Activated naive CD4-positive, alpha-beta T cell (primary cell): ENCODE measurements at places on chromosomes 11 and 22.

- DNase-seq = no peak
These were observed at the start of gene TRIM6 for GRCh38 chr11:5596607-5597201. Gene TRIM6 (plus strand): TSS chr11:5596637. CDS start chr11:5596898, 261 bp downstream.

DNA sequence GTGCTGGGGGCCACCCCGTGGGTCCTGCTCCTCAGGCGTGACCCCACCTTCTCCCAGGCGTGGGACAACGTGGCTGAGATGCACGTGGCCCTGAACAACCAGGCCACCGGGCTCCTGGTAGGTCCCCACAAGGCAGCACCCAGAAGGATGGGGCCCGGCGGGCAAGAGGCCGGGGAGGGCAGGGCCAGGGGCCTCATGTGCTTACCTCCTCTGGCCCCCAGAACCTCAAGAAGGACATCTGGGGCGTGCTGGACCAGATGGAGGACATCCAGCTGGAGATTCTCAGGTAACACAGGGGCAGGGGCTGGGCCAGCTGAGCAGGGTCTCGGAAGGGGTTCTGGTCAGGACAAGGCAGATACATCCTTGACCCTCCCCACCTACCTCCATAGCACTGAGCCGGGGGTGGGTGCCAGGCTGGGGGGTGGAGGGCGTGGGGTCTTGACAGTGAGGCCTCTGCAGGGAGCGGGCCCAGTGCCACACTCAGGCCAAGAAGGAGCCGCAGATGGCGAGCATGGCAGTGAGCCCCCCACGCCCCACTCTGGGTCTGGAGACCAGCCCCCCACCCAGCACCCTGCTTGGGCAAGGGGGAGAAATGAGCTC is 186.3 kb downstream of the IGLL1 start:
- DNase-seq = no peak

GRCh38 chr11:57545883-57546282 is 8.5 kb downstream of the SMTNL1 start:
- DNase-seq = no peak

- no peak for DNase-seq
These were observed 37.1 kb downstream of the BCR start for GRCh38 chr22:23217171-23218052.

DNA sequence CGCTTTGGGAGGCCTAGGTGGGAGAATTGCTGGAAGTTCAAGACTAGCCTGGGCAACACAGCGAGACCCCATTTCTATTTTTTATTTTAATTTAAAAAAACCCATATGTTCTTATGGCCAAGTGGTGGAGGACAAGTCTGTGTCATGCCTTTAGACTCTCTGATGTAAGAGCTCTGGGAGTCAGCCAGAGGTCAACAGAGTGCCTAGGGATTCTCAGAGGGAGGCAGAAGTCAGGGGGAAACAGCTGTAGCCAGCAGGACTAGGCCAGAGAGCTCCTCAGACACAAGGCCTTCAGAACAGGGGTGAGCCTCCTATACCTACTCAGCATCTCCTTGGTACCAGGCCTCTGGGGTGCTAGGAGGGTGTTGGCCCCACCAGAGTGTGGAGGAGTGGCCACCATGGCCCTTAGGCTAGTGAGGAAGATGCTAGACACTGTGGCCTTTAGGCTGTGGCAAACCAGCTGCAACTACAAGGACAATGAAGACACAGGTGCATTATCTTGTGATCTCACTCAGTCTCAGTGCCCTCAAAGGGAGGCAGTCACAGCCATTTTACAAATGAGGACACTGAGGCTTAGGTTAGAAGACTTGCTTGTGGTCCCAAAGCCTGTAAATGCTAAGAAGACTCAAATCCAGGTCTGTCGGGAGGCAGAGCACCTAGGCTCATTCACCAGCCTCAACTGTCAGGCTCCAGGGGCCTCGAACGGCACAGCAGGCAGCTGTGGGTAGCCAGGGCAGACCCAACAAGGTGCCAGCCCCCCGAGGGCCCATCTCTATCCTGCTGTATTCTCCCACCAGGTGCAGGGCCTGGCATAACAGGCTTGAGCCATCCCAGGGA is 5.0 kb downstream of the ZP1 start:
- DNase-seq = no peak

GRCh38 chr11:12922418-12922817 is 86.7 kb upstream of the RASSF10 start:
- DNase-seq = no peak

GRCh38 chr11:68403831-68404230 is 56.7 kb upstream of the PPP6R3 start:
- DNase-seq = no peak

- no peak for DNase-seq
These were observed 15.4 kb downstream of the BAD start for GRCh38 chr11:64268893-64269539.

GRCh38 chr11:34351687-34352469 is 5.9 kb downstream of the ABTB2 start:
- DNase-seq = no peak

GRCh38 chr22:35688913-35689675 is 28.6 kb upstream of the APOL5 start:
- DNase-seq = no peak

GRCh38 chr11:19018901-19019300 is 41.6 kb downstream of the MRGPRX2 start:
- DNase-seq = no peak

GRCh38 chr11:47387944-47388696 is 9.8 kb upstream of the SPI1 start:
- no peak for DNase-seq

- no peak for DNase-seq
These were observed 29.4 kb downstream of the ARFGAP2 start for GRCh38 chr11:47147250-47147649.

DNA sequence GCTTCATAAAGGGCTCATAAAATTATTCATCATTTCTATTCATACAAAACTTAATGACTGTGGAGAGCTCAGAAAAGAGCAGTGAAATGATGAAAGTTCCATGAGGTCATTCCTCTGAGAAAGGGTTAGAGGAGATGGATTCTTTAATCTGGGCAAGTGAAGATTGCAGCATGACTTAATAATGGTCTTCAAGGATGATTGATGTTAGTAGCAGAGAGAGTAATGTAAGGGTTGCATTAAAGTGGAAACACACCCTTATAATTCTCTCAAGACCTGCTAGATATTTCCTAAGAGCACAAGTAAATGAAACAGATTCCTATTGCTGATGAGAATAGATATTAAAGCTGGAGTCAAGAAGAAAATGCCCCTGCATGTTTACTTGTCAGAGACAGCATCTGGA is 711.6 kb upstream of the ANO5 start:
- no peak for DNase-seq

- no peak for DNase-seq
These were observed 38.1 kb downstream of the MB start for GRCh38 chr22:35578836-35579575.

DNA sequence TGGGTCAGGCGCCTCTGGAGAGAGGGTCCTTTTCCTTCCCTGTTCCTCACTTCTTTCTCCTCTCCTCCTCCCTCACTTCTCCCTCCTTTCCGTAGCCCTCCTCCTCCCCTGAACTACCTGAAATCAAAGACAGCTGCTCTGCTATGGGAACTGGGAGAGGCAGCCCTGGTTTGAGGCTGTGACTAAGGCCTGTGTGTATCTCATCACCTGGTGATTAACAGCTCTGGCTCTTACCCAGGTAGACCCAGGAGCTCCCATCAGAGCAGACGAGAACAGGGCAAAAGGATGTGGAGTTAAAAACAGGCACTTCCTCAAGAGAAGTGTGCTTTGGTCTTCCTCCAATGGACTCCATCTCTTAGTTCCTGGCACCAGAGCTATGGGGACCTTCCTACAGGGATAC is 5.8 kb downstream of the ISX start:
- DNase-seq = no peak

DNA sequence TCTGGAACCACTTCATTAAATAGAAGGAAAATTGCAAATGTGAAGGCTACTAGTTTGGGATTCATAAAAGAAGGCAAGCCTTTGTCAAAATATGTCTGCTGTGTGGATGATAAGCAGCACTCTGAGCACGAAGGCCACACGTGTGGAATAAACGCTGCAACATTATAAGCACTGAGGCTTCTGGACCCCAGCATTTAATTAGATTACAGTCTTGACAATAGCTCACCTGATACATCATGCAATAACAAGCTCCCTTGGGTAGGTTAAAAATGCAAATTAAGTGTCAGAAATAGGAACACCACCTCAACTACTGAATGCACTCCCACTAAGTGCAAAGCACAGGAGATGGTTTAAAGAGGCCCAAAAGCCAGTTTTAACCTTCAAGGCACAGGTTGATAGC is 179.3 kb downstream of the LARGE1 start:
- DNase-seq = no peak

GRCh38 chr11:134474070-134474860 is 62.2 kb upstream of the B3GAT1 start:
- DNase-seq = no peak

DNA sequence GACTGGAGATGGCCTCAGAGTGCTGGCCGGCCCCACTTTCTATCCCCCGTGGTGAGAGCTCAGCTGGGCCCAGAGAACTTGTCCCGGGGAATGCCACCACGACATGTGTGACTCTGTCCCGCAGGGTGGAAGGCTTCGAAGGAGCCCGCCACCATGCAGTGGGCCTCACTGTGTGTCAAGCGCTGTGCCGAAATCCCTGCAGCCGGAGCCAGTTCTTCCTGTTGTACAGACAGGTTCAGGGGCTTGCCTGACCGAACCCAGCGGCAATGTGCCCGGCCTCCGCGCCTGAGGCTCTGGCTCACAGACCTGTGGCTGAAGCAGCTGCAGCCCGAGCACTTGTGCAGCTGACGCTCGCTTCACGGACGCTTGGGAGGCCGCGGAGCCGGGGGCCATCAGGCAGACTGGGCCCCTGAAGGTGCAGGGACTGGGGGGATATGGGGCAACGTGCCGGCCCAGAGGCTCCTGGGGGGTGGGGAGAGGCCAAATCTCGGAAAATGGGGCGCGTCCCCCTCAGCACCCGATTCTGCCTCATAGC is 650 bp downstream of the PPM1F start:
- no peak for DNase-seq

GRCh38 chr11:13463779-13464290 is 813 bp upstream of the BTBD10 start:
- DNase-seq = no peak

GRCh38 chr11:46285594-46286033 is 8.2 kb downstream of the CREB3L1 start:
- DNase-seq = no peak

GRCh38 chr11:84130646-84131427 is 844.7 kb upstream of the CCDC90B start:
- DNase-seq = no peak

DNA sequence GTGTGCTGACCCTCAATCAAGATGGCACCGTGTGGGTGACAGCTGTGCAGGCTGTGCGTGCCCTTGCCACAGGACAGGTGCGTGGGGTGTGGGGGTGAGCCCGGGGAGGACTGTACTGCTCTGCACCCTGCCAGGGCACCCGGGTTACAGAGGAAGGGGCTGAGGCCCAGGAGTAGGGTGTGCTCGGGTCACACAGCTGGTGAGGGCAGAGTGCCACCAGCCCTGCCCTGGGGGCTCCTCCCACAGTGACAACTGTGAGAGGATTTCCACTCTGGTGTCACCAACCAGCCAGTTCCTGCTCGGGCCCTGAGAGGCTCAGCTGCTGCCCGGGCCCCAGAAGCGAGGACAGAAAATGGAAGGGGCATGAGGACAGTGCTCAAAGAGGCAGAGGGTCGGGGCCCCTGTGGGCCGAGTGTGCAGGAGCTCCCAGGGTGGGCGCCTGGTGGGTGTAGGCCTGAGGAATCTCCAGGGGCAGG is 20.5 kb downstream of the TRMU start:
- no peak for DNase-seq

GRCh38 chr11:94241896-94242295 is 62.5 kb upstream of the IZUMO1R start:
- DNase-seq = no peak

- DNase-seq = no peak
These were observed 9.0 kb upstream of the TMEM121B start for GRCh38 chr22:17130199-17130598.

DNA sequence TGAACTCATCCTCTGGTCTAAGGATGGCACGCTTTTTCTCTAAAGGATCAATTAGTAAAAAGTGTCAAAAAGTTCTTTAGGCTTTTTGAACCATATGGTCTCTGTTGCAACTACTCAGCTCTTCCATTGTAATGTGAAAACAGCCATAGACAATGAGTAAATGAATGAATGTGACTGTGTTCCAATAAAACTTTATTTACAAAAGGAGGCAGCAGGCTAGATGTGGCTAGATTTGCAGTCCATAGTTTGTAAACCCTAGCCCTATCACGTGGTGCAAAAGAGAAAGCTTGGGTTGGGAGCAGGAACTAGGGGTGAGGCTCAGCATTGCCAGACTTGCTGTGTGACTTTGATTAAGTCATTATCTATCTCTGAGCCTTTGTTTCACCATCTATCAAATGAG is 5.4 kb upstream of the NPAS4 start:
- no peak for DNase-seq

DNA sequence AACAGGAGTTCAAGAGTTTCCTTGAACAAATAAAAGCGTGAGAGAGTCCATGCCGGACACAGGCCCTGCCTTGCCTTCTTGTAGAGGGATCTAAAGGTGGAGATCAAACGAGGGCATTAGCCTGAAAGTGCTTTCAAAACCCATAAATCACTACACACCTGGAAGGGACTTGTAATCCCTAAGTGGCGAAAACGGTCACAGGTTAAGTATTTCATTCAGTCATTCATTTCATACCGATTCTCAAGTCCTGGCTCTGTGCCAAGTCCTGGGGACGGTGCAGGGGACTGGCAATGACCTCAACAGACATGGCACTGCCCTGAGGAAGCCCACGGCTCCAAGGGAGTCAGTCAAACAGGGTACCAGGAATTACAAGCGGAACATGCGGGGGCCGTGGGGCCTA is 26.6 kb downstream of the ELFN2 start:
- no peak for DNase-seq

- DNase-seq = no peak
These were observed 189.1 kb downstream of the ADAMTS15 start for GRCh38 chr11:130637566-130637965.

- no peak for DNase-seq
These were observed 22.1 kb downstream of the GGTLC2 start for GRCh38 chr22:22666307-22667091.

- DNase-seq = no peak
These were observed 110.9 kb downstream of the NTM start for GRCh38 chr11:131481303-131481702.

DNA sequence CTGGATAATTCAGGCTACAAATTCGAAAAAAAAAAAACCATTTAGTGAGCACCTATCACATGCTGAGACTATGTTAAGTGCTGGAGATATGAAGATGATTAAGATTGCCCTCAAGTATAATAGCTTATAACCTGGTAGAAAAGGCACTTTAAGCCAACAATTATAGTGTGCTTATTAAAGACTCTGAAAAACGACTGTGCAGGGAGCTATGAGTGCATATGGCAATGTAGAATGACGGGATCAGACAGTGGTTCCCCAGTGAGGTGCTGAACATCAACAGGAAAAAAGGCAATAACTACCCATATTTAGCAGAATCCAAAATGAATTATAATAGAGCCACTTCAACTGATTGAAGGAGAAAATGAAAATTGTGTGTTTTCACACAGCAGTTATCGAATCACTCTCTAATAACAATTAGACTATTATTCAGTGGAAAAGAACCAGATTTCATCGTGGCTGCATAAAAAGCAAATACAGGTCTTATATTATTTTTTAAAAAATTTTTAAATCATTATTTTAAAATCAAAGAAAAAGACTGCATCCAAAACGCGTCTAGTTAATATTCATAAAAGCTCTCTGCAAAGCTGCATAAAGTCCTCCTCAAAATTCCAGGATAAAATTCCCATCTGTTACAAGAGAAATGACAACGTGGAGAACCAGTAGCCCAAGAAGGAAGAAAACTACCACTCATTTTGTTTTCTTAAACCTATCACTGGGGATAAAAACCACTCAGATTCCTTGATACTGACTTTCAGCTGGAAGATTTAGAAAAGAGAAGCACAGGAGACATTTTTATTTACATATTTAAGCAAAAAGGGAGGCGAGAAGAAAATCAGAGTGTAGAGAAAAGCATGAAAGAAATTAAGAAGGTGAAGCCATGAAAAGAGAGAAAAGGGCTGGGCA is 1.1 kb downstream of the MTMR2 start:
- no peak for DNase-seq
